ENCODE measurements at places on chromosomes 6 and 20.

DNA sequence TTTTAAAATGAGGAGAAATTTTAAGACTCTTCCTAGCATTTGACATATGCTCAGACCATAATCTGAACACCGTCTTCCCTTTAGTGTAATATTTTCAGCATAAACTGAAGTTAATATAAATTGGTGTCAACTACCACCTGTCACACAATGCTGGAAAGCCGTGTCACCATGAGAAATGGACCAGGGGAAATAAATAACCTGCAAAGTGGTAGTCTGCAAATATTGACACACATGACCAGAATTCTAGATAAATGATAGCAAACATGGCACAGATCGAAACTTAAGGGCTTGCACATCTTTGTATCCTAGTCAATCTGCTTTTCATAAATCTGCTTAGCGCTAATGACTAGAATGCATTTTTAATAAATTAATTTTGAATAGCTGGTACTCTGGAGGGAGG is 191.9 kb downstream of the CD83 start:
- no peak for DNase-seq

DNA sequence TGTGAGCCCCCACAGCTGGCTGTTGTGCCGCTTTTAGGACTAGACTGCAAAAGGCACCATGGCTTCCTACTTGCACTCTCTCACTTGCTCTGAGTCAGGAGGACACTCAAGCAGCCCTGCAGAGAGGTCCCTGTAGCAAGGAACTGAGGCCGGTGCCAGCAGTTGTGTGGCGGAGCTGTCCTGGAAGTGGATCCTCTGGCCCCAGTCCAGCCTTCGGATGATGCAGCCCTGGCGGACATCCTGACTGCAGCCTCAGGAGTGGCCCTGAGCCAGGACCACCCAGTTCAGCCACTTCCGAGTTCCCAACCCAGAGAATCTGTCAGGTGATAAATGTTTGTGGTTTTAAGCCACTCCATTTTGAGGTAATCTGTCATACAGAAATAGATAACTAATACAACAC is 17.5 kb downstream of the CTCFL start:
- DNase-seq = no peak

DNA sequence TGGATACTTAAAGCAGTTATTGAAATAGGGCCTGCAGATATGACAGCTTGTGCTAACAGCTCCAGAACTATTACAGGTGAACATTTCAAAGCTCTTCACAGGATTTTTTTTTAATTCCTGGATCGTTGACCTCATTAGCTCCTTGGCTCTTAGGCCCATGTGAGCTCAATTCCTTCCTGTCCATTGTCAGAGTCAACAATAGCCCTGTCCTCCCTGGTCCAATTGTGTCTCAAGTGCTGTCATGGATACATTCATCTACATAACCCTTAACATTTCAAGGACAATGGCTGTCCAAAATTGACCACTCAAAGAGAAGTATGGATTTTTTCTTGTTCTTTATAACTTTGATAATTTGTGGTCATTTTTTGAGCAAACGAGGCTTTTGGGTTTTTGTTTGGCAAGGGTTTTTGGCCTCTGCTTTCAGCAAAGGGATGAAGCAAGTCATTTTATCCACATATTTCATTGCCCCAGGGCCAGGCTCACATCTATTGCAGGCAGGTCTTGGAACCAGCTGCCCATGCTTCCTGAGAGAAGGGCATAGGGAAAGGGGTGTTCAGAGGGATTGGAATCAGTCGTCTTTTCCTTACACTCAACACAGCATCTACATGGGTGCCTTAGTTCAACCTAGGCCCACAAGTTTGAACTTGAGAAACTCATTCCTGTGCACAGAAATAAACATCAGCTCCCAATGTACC is 282.1 kb downstream of the TPBG start:
- DNase-seq = no peak

DNA sequence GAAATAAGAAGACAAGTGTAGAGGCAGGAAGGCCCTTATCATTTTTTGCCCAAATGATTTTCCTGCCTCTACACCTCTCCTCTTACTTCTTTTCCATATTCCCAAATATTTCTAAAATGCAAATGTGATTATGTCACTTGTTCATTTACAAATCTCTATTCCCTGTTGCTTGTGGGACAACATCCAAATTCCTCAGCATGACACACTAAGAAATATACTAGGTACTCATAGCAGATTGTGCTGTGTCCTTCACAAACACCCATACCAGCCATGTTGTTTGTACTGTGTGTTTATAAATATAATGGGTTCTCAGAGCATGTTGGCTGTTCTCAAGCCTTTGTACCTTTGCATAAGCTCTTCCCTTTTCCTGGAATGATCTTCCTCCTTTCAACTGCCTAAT is 17.7 kb upstream of the FYN start:
- DNase-seq = no peak

- no peak for DNase-seq
Observed at GRCh38 chr20:38123021-38123587, 42.0 kb downstream of the TGM2 start.

DNA sequence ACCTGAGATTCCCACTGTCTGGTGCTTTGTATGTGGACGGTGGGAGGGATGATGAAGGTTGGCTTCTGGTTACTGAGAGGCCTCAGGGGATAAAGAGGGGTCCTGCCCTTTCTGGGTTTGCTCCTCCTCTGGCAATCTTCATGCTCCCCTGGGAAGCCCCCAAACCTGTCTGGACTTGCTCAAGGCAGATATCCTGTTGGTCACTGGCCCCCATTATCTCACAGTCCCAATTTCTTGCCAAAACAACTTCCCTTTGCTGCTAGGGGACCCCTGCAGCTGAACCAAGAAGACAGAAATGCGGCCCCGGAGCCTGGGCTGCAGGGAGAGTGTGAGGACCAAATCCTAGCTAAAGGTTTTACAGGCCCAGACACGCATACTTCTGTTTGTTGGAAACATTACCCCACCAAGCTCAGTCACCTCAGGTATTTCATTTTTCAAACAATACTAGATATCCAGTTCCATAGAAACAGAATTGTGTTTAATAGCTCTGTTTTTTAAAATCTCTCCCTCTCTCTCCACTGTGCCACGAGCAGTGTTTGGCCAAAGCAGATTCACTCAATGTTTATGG is 63.4 kb upstream of the MRPS10 start:
- DNase-seq = no peak

- DNase-seq = peak; percentile 26
Observed at GRCh38 chr6:158232316-158233213, 64.4 kb downstream of the GTF2H5 start.

All from stimulated activated CD4-positive, alpha-beta T cell treated with anti-CD3 and anti-CD28 coated beads, TNF-alpha, amount 100 ng/mL, for 1 hour (primary cell).